ENCODE measurements at places on chromosomes 4 and X.

GRCh38 chrX:16142246-16142558 lies 18.8 kb downstream of the GRPR start:
- no peak for DNase-seq

GRCh38 chr4:116573540-116573939 lies 511.8 kb downstream of the TRAM1L1 start:
- DNase-seq = no peak

DNA sequence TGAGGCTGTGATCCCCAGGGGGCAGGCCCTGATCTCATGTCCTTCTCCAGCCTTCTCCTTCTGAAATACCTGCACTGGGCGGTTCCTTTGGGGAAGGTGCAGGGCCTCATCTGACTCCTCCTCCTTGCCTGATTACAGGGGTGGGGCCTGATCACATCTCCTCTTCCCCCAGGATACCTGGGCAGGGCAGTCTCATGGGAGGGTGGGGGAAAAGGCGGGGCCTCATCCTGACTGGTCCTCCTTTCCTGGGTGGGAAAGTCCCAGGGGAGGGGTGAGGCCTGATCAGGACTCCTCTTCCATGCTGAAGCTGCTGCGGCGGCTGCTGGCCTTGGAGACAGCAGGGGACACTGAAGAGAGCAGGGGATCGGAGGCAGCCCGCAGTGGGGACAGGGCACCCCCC lies 13.3 kb downstream of the TFE3 start:
- DNase-seq = no peak

GRCh38 chrX:85859426-85859825 lies 187.9 kb downstream of the CHM start:
- DNase-seq = no peak

- DNase-seq = no peak
These were observed 75.3 kb downstream of the TMEM144 start for GRCh38 chr4:158285429-158286216.

- DNase-seq = no peak
These were observed 34.7 kb downstream of the SLC25A5 start for GRCh38 chrX:119502727-119503483.

DNA sequence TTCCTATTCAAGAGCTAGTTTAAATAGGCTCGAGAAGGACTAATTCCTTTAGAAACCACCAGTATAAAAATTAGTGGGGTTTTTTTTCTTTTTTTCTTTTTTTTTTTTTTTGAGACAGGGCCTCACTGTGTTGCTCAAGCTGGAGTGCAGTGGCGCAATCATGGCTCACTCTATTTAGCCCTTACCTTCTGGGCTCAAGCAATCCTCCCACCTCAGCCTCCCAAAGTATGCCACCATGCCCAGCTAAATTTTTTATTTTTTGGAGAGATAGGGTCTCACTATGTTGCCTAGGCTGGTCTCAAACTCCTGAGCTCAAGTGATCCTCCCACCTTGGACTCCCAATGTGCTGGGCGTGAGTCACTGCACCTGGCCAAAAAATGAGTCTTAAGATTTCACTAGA lies 52.8 kb downstream of the APOO start:
- DNase-seq = no peak

DNA sequence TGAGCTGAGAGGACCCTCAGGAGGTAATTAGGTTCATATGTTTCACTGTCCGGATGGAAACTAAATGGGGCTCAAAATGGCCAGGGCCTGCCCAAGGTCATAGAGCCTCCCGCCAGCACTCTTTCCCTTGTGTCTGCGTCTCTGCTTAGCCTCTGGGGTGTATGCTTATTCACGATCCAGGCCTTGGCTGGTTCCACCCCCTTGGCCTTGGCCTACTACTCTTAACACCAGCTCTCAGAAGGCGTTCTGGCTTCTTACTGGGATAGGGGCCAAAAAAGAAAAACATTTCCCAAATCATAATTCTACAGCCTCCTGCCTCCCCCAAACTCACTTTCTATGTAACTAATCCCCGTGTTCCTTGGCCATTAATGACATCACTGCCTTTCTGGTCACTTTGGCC lies 68.8 kb downstream of the RTL5 start:
- no peak for DNase-seq

- peak; percentile 56 for DNase-seq
These were observed 145.4 kb upstream of the MAP3K15 start for GRCh38 chrX:19660604-19661255.

- DNase-seq = no peak
These were observed 30.2 kb downstream of the RBBP7 start for GRCh38 chrX:16839852-16840460.

DNA sequence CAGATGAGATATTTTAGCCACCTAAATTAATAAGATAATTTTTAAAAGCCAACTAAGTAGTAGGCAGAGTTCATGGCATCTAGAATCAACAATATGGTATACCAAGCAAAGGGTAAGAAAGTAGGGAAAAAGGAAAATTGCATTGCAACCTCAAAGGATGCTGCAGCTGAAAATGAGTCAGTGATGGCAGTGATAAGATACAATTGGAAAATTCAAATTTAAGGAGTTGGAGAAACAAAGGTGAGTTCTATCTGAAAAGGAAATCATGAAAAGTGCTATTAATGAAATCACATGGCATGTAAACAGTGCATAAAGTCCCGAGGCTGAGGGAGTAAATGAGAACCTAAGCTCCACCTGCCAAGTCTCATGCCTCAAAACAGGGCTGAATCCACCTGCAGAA lies 33.9 kb downstream of the SHROOM4 start:
- no peak for DNase-seq

DNA sequence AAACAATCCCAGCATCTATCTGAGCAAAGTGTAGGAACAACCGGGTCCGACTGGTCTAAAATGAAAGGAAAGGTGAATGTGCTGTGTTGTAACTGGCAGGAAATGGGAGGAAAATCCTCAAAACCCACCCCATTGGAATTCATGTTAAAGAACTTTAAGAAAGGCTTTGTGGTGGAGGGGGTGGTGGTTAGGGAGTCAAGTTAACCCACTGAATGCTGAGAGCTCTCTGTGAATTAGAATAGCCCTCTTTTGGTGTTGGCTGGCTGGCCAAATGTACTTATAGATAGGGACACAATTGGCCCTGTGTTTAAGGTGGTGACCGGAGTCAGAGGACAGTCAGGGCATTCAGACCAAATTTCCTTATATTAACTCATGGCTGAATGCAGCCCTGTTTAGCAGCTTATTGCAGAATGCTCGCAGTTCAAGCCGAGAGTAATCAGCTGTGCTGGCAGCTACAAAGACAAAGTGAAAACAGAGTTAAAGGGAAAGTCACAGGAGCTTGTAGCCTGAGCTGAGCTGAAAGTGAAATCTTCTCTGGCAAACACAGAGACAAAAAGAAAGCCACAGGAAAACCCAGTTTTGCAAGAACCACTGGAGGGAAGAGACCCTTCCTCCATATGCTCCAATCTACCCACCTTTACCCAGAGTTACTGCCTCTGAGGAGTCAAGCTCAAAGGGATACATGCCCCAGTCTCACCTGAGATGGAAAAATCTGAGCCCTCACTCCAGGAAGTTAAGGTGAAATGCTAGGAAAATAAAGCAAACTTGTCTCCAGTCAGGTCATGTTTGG lies 38.5 kb upstream of the UGT2B7 start:
- DNase-seq = no peak

DNA sequence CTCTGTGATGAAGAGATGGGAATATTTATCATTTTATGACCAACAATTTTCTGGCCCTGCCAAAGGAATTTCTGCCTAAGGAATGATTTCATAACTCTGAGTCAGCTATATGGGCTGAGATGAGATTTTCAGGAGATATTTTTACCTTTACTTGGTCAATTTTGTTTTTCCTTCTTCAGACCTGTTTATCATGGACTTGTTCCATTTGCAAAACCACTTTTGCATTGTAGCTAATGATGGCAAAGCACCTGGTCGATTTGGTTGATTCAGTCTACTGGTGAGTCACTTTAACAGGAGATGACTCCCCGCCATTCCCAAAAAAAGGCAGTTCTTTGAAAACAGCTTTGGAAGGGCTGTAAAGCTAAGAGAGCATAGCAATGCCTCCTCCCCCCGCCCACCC lies 53.3 kb downstream of the TEX13A start:
- DNase-seq = no peak

DNA sequence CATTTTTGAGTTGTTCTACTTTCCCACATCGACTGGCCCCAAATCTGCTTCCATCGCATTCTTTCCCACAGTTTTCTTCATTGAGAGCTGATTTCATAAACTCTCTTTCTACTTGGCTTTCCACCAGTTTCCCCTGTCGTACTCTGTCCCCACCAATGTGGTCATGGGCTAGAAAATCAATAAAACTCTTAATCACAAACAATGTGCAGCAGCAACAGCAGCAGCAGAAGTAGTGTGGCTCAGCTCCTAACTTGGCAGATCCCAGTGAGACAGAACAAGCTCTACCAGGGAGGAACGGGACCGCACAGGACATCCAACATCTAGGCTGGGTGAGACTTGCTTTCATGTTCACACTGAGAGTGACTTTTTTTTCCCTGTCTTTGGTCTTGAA lies 3.1 kb upstream of the SETD7 start:
- no peak for DNase-seq

DNA sequence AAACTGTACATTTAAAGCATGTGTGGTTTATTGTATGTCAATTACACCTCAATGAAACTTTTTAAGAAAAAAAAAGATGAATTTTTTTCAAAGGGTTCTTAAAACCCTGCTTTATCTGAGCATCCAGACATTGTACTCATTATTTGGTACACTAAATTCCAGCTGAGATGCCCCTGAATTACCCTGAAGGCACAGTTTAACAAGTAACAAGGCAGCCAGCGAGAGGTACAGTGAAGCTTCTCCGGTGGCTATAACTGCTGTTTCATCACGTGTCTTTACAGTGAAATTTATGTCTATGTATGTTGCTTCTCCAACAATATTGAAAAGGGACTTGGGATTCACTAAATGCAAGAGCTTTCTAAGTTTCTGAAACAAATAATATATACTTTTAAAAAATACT lies 15.8 kb downstream of the SLC7A11 start:
- DNase-seq = no peak
